Left colon (tissue), 2 donors: ENCODE measurements at places on chromosomes 7 and 10. TPM values are rescaled to one million over a fixed set of nuclear protein-coding genes. Genes with fewer than 3 reads are reported as not detected.

GRCh38 chr10:100076750-100077149 is 4.9 kb downstream of the CPN1 start:
- DNase-seq, result no peak

DNA sequence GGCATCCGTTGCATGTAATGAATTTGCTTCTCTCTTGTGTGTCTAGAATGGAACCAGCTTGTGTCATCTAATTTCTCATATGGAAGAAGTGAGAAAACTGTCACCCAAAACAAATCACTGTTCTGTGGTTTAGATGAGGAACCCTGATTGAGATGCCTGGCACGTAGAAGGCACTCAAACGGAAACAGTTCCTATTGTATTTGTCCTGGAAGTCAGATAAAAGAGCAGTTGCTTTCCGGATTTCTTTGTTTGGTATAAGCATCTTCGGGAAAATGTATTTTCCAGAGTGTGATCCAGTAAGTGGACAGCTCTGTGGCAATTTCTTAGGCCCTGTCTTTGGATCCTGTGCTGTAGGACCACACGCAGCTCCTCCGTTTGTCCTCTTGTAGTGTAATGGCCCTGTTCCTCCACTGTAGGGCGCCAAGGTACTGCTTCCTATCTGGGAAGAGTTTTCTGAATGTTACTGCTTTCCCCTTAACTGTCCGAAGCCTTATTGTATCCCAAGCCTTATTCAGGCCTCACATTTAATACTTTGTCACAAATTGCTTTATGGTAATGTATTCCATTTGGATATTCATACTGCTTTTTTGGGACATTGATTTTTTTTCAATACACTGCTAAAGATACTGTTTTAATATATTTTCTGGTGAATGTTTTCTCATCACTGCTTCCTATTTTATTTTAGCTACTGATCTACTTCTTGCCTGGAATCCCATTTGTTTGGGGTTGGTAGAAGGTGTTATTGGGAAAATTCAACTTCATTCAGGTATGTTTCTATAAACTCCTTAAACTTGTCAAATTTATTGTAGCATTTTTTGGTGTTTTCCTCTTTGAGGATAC is 24.8 kb downstream of the INPP5F start:
- DNase-seq, result peak; percentile 58

DNA sequence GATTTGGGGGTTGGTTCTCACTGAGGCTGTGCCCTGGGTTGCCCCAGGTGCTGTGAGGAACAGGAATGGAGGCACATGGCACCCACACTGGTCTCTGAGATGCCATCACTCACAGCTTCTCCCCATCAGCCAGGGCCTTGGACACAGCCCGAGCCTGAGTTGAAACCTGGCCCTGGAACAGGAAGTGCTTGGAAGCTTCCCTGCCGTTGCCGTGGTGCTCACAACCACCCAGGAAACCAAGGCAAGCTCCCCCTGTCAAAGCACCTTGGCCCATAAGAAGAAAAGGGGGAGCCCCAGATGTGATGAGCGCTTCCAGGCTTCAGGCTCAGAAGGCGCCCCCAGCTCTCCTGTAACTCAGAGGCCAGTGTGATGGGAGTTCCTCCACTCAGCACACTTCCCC is at the start of gene BTBD16:
TSS of gene BTBD16 (plus strand) at position 221 of the 400 bp plus-strand sequence. CDS start 3,786 bp downstream, outside the sequence.
- DNase-seq, result no peak

DNA sequence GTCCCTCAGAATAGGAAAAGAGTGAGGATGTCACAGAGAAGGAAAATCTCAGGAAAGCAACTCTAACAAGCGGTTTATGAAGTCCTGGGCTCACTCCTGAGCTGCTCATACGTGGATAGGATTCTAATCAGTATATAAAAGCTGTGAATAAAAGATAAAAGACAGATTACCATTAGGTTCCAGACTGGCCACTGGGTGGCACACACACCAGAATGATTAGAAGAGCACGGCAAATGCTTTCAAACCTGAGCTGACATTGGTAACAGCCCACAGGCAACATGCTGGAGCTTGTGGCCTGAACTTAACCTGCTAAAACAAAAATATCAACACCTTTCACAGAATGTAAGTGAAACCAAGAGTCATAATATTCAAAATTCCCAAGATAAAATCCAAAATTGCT is 370.8 kb downstream of the GRID1 start:
- DNase-seq, result no peak

DNA sequence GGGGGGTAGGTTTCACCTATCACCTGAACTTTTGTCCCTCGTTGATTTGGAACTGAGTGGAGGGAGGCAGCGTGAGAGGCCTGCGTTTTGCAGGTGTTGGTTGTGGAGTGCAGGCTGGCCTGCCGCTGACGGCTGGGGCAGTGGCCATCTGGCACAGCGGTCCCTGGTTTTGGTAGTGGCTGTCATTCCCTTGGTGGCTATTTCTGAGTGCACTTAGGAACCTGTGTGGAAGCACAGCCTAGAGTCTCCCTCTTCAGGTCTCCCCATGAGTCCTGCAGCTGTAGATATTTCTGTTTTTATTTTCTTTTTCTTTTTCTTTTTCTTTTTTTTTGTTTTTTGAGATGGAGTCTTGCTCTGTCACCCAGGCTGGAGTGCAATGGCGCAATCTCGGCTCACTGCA is 129.2 kb downstream of the CUL2 start:
- DNase-seq, result no peak

- DNase-seq, result no peak
These were observed 69.3 kb downstream of the HIPK2 start for GRCh38 chr7:139708541-139708940.

- DNase-seq, result no peak
These were observed 1.4 kb upstream of the ZNF212 start for GRCh38 chr7:149238051-149238450.

- no peak for DNase-seq
These were observed 698.9 kb downstream of the INHBA start for GRCh38 chr7:41003977-41004376.

DNA sequence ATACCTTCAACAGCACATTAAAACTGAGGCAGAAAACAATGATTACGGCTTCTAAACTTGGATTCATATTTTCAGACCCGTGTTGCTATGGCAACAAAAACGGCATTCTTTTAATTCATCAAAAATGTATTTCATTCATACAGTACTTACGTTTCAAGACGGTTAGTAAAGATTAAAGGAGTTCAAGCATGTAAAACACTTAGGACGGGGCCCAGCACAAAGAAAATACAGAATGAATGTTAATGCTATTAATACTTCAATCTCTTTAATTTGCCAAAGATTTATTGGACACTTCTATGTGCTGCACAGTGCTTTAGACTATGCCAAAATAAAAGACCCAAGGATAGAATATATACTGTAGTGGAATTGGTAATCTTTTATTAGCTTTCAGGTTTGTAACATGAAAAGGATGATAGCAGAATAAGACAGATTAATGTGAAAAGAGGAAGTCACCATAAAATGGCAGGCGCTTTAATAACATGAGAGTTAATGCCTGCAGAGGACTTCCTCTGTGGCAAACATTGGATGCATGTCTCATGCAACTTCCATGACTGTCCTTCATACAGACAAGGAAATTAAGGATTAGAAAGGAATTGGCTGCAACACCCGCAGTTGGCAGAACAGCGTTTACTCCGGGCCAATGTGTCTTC is 201.6 kb upstream of the KLF6 start:
- no peak for DNase-seq

DNA sequence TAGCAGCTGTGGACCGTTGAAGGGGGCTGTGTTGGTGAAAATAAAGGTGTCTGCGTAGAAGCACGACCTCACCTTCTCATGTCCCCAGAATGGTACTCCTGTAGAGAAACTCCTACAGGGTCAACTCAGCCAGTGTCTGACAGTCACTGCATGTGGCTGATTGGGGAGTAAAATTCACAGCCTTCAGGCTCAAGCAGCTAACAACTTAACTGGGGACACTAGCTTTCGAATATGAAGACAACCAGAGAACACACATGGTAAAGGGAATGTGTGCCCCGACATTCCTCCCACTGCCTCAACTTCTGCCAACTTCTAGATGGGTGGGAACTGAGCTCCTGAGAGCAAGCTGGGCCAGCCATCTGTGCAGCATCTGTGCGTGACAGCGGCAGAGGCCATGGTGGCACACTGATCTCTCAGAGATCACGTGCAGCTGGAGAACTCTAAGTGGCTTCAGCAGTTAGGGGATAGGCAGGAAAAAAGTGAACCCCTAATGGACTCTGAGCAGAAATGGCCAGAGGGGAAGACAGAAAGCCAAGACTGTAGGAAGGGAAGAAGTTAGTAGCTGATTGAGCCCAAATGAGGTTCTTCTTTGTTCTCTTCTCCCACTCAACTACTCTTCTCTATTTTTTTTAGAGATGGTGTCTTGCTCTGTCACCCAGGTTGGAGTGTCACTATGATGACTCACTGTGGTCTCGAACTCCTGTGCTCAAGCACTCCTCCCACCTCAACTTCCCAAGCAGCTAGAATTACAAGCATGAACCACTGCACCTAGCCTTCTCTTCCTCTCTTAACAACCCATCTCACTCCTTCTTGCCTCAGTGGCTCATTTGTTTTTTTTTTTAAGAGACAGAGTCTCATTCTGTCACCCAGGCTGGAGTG is 280.8 kb downstream of the ZEB1 start:
- no peak for DNase-seq

DNA sequence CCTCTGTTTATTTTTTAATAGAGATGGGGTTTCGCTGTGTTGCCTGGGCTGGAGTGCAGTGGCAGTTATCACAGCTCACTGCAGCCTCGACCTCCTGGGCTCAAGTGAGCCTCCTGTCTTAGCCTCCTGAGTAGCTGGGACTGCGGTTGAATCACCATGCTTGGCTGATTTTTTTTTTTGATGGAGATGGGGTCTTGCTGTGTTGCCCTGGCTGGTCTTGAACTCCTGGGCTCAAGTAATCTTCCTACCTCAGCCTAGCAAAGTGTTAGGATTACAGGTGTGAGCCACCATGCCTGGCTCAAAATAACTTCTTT is 8.1 kb downstream of the DYNC2I1 start:
- DNase-seq, result no peak

DNA sequence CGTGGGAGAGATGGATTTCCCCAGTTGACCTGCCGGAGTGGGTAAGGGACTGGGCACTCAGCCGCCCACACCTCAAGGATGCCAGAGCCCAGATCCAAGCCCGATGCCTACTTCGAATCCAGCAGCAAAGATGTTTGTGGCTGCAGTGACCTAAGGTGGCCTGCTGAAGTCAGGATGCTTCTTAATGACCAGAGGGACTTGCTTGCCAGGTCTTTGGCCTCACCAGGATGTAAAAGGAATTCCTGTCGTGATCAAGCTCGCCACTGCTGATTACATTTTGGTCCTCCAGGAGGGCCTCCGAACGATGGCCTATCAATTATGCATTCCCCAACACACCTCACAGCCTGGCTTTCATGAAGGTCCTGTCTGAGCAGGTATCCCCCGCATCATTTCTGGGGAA is 349.5 kb upstream of the ZMIZ1 start:
- no peak for DNase-seq

DNA sequence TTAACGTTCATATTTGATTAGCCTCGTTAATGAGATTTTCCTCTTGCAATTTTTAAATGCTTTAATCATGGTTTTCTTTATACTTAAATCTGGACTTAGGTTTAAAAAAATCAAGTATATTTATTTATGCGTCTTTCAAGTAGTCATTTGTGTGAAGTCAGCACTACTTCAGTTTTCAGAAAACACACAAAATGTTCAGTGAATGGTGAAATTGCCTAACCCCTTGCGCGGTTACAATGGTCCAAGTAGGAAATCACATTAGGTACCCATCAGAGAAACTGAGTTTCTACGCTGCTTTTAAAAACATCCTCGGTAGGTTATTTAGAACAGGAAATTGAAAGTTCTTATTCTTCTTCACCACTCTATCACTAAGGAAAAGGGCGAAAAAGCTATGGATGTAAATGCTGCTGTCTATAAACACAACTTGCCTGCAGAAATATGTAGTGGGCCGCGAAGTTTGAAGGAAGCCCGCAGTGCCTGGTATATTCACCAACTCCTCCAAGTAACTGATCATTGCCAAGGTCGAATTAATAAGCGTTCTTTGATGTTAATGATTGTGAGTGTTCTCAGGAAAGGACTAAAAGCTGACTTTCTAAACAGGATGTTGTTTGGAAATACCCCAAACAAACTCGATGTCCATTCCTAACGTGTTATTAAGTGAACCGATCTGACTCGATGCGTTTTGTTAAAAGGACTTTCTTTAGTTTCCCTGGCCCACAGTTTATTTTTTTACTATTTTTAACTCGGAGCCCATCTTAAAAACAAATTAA is 1.0 kb downstream of the SYPL1 start:
- DNase-seq, result no peak

GRCh38 chr7:19121977-19122588 is 4.6 kb upstream of the TWIST1 start:
- DNase-seq, result no peak

DNA sequence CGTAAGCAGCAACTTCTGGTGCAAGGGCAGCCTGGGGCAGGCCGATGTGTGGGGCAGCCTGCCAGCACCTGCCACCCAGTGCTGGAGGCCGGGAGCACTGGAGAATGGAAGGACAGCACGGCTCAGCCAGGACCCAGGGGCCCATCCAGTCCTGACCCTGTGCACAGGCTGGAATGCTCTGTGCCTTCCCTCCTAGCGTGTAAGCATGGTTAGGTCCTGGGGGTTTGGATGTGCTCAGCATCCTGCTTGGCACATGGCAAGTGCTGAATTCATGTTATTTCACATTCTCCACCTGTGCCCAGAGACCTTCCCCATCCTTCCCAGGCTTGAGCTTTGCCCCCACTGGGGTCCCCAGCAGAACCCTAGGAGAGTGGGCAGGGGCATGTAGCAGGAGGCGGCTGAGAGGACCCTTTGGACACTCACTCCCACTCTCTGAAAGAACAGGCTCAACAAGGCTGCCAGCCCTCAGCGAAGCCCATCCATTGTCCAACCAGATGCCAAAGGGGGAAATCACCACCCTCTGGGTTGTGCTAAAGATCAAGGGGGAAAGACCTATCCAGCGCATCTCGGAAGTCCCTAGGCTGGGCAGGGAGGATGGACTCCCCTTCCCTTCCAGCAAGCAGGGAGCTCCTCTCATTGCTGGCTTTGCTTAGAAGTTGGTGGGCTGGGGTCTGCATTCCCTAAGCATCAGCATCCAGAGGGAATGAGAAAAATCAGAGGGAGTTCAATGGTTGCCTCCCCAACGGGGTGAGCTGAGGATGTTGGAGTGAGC is 29.7 kb downstream of the ANXA8 start:
- no peak for DNase-seq

DNA sequence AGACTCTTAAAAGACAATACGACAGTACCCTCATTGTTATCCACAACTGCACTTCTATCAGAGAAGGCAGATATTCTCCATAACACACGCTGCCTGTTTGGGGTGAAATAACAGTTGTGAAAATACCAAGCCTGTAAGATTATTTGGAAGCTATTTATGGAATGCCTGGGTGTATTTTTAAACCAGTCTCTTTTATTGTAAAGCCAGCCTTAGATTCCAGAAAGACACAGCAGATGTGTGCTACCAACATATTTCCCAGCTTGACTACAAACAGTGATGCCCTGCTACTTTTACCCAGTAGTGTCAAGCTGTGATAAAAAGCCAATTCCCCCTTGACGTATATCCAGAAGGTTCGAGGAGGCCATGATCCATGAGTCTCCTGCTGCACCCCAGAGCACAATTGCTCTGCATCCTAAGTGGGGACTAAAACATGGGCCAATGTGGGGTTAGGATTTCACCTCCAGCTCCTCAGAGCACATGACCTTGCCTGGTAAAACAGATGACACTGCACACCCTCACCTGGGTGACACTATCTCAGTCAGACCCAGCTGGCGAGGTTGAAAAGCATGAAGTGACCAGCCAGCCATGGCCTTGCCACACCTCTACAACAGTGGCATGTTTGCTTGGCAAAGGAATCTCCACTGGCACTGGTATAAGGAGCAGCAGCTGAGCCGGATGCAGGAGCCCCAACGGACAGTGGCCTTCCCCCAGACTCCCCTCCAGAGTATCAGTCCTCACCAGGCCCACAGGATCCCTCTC is 62.2 kb downstream of the GFRA1 start:
- DNase-seq, result no peak

CYP26C1 gene
- 0.14 TPM for total RNA-seq

DIP2C gene
- total RNA-seq, result 12.2 TPM

HKDC1 gene
- 37.8 TPM for total RNA-seq

C10orf71 gene
- total RNA-seq, result not detected
